NCI-H446 (cell line): ENCODE measurements at places on chromosomes 11 and 22.

GRCh38 chr11:123135863-123136446 is 59.1 kb downstream of the CLMP start:
- DNase-seq, result no peak

DNA sequence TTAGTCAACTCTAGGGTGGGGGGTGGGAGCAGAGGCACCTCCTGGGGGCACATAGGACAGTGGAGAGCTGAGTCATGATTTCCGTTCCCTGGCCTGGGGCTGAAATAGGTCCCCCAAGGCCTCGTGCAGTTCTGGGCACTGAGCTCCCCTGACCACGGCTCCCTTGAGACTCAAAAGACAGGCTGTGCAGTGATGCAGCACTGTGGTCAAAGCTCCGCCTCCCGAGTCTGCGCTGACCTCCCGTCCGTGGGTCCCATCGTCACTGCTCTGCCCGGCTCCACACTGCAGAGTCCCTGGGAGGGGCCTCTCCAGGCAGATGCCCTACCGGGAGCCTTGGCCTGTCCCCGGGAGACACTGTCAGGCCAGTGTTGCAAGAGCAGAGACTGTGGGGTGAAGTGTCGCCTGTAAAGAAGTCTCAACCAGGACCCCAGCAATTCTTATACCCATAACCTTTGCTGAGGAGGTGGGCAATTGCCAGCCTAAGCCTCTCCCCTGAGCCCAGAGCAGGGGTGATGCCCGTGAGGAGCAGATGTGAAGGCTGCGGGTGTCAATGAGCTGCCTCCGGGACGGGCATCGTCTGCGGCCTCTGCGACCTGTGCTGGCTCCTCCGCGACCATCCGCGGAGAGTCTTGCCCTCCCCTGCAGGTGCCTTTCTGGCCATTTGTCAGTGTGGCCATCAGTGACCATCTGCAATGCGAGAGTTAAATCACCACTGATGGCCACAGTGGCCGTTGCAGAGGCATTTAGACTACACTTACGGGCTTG is 877.3 kb downstream of the BRD1 start:
- no peak for DNase-seq

DNA sequence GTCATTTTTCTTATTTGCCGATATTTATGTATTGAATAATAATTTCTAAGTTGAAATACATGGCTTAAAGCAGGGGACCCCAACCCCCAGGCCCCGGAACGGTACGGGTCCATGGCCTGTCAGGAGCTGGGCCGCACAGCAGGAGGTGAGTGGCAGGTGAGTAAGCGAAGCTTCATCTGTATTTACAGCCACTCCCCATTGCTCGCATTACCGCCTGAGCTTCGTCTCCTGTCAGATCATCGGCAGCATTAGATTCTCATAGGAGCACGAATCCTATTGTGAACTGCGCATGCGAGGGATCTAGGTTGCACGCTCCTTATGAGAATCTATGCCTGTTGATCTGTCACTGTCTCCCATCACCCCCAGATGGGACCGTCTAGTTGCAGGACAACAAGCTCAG is 4.5 kb downstream of the ZMAT5 start:
- no peak for DNase-seq

DNA sequence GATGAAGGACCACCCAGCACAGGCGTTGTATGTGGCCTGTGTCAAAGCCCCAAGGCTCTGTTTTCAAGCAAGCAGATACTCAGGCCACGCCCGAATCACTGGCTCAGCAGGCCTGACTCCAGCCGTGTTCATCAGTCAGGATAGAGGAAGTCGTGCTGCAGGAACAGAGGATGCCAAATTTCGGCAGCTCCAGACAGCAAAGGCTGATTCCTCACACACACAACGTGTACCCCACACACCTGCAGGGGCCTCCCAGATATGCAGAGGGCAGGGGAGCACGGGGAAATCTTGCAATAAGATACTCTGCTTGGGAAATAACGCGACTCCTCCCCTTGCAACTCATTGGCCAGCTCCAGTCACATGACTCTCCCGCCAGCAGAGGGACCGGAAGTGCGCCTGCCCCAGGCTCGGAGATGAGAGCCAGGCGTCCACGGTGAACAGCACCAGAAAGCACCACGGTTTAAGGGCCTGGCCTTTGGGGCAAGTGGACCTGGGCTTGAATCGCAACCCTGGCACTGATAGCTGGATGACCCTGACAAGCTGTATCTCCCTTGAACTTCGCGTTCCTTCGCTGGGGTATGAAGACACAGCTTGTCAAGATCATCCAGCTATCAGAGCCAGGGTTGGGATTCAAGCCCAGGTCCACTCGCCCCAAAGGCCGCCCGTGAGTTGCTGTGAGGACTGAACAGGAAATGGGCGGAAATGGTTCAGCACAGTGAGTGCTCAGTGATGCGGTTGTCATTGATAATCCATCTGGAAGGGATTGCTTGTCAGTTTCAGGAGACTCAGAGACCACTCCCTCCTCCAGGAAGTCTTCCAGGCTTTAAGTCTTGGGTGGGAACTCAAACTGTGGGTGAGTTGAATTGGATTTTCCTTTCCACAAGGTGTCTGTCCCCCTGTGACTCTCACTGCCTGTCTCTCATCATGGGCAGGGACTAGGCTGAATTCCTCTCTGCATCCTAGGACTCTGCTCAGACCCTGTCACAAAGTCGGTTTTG is 88.5 kb downstream of the MYEOV start:
- DNase-seq, result no peak

DNA sequence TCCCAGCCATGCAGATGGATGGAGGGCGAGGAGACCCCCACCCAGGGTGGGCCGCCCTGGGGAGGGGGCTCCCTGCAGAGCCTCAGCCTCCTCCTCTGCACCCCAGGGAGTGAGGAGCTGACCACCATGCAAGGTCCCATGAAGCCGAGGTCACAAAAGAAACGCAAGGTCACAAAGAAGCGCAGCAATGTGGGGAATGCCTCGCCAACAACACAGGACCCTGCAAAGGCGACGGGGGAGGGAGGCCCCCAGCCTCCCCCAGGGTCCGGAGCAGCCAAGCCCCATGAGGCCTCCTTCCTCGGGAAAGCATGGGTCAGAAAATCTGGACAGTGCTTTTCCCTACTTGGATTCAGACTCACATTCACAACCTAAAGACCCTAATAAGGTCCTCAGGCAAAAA is 191.5 kb downstream of the BRD1 start:
- DNase-seq, result no peak

DNA sequence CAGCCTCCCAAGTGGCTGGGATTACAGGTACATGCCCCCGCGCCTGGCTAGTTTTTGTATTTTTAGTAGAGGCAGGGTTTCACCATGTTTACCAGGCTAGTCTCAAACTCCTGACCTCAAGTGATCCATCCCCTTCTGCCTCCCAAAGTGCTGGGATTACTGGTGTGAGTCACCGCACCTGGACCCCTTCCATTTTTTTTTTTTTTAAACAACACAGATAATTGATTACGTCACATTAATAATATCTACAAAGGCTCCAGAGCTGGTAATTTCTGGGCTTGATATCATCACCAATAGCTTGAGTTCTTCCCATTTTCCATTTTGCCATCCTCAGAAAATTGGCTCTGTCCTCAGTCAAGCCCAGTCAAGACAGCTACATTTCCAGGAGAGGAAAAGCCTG is 7.2 kb downstream of the TTLL1 start:
- no peak for DNase-seq

GRCh38 chr11:22878039-22878438 is 17.8 kb upstream of the CCDC179 start:
- DNase-seq, result no peak

- no peak for DNase-seq
Observed at GRCh38 chr11:31921081-31921480, 110.0 kb upstream of the PAX6 start.

- DNase-seq, result no peak
Observed at GRCh38 chr11:13448876-13449275, 14.1 kb downstream of the BTBD10 start.

- no peak for DNase-seq
Observed at GRCh38 chr22:20809538-20810185, 35.7 kb downstream of the SERPIND1 start.

DNA sequence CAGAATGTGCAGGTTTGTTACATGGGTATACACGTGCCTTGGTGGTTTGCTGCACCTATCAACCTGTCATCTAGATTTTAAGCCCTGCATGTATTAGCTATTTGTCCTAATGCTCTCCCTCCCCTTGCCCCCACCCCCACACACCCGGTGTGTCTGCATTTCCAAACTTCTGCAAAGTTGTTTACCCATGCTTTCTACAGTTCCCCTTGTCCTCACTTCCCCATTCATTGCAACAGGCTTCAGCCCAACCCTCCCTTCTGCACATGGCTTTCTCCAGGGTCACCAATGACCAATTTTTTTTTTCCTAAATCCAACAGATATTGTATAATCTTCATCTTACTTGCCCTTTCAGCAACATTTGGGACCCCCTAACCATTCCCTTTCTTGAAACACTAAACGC is 32.0 kb upstream of the NUP50 start:
- no peak for DNase-seq

GRCh38 chr11:63274776-63275175 is 31.4 kb upstream of the SLC22A25 start:
- no peak for DNase-seq

DNA sequence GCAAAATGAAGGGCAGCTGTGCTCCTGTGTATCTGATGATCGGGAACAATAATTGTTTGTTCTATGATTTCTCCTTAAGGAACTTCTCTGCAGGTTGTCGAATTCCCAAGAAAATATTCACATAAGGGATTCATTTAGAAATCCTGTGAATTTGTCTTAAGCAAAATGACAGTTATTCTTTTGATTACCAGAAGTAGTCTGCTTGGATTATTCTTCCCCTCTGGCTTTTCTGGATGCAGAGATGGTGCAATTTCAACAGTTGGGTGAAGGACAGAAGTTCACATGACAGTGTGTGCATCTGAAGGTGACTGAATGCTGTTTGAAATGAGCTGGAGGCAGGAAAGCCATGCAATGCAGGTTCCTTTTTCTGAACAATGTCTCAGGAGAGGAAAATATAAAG is 137.2 kb upstream of the MTMR2 start:
- DNase-seq, result no peak

- DNase-seq, result no peak
Observed at GRCh38 chr22:35656284-35656752, 8.1 kb downstream of the APOL6 start.

DNA sequence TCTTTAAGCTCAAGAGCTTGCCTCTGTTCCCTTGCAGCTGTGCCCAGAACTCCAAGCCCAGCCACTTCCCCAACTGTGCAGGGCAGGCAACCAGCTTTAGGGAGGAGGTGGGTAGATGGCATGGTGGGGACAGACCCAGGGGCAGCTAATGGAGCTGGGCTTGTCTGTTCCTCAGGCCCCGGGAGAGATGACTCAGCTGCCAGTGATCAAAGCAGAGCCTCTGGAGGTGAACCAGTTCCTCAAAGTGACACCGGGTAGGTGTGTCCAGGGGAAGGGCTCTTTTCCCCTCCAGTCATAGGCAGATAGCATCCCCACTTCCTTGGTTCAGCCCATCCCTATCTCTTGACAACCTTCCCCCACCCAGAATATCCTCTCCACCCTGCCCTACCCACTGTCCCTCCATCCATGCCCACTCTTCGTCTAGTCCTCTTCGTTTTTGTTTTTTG is 32.4 kb downstream of the CREB3L1 start:
- no peak for DNase-seq

DNA sequence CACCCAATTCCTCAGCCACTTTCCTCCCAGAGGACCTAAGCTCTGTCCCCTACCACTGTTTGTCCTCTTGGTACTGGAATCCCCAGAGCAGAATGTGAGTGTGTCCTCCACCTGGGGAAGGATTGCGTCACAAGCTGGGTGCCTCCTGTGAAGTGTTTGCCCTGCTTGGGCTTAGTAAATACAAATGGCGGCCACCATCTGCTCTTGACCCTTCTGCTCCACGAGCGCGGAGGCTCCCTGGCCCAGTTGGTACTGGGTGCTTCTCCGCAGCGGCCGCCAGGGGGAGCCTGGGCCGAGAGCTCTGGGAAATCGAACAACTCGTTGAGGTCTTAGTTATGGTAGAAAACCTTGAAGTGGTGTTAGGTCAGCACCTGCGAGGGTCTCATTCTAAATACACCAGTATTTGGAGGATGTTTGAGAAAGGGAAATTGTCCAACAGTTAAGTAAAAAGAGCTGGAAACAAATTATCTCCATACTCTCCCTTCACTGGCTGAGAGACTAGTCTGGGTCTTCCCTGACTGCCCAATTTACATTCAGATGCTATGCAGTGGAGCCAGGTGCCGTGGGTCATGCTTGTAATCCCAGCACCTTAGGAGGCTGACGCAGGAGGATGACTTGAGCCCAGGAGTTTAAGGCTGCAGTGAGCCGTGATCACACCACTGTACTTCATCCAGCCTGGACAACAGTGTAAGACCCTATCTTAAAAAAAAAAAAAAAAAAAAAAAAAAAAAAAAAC is 74.6 kb upstream of the TEAD1 start:
- peak; percentile 72 for DNase-seq

GRCh38 chr11:84812471-84812969 is 814.6 kb downstream of the DLG2 start:
- no peak for DNase-seq

- DNase-seq, result no peak
Observed at GRCh38 chr11:23336961-23337360, 476.7 kb upstream of the CCDC179 start.

- DNase-seq, result no peak
Observed at GRCh38 chr11:8103909-8104308, 22.9 kb downstream of the TUB start.

GRCh38 chr11:90148900-90149299 is 14.4 kb downstream of the NAALAD2 start:
- DNase-seq, result no peak
